ENCODE measurements at places on chromosomes 12 and 14.

GRCh38 chr14:52351233-52352060 is 37.3 kb downstream of the PTGER2 start:
- no peak for DNase-seq

- DNase-seq, result peak; percentile 95
These were observed 120.5 kb downstream of the PHETA1 start for GRCh38 chr12:111248236-111249017.

DNA sequence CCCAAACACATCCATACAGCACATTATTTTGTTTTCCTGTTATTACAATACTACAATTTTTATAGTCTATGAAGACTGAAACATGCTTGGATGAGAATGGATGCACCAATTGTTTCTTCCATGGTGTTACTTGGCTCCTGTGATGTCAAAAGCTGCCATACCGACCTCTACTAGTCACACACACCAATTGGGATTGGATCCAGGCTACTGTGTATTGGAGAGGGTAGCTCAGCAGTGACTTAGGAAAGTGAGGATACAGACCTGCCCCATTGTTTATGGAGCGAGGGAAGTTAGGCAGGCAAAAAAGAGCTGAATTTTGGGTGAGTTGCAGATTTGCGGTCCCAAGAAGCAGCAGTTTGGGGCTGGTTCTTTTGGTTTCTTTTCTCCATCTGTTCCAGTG is 30.8 kb upstream of the AKAP6 start:
- DNase-seq, result no peak

DNA sequence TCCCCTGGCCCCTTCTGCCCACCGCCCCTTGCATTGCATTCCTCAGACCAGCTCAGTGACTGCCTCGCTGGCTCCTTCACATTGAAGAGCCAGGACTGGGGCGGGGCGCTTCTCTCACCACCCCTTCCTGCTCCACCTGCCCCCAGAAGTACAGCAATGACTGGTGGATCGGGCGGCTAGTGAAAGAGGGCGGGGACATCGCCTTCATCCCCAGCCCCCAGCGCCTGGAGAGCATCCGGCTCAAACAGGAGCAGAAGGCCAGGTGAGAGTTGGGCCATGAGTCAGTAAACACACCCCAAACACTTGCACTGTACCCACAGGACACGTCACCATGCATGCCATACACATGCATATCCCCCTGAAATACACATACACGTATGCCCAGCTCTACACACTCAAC is 5.8 kb downstream of the CACNB3 start:
- DNase-seq, result no peak

DNA sequence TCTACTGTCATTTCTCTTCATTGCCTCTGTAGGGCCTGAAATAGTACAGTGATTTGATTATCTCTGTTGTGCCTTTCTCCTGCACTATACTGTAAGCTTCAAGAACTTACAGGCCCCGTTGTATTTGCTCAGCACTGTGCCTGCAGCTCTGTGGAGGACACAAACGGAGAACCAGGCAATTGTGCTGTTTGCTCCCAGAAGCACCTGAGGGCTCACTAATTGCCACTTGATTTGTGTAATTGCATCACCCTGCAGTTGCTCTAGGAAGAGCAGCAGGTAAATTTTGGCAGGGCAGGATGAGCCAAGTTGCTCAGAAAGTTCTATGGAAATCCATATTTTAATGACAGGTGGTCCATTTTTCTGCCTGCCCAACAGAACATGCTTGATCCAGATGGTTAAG is 11.6 kb upstream of the KRT82 start:
- DNase-seq, result no peak

- no peak for DNase-seq
These were observed 30.3 kb downstream of the CCDC88C start for GRCh38 chr14:91387169-91387835.

DNA sequence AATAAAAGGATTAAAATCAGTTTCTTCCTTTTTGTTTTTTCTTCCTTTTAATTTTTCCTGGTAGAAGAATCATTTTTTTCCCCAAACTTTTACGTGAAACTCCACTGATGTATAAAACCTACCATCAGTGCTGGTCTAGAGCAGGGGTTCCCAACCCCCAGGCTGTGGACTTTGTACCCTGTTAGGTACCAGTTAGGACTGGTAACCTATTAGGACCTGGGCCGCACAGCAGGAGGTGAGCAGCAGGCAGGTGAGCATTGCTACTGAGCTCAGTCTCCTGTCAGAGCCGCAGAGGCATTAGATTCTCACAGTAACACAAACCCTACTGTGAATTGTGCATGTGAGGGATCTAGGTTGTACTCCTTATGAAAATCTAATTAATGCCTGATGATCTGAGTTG is 10.1 kb downstream of the SMCO2 start:
- no peak for DNase-seq

All from suppressor macrophage (primary cell).